Stimulated activated CD4-positive, alpha-beta T cell treated with anti-CD3 and anti-CD28 coated beads, Interleukin-12 subunit alpha, Interleukin-12 subunit beta, amount 100 ng/mL, for 24 hours (primary cell): ENCODE measurements at places on chromosomes 16 and 17.

- DNase-seq: no peak
These were observed 84.1 kb upstream of the TOB1 start for GRCh38 chr17:50949989-50950877.

DNA sequence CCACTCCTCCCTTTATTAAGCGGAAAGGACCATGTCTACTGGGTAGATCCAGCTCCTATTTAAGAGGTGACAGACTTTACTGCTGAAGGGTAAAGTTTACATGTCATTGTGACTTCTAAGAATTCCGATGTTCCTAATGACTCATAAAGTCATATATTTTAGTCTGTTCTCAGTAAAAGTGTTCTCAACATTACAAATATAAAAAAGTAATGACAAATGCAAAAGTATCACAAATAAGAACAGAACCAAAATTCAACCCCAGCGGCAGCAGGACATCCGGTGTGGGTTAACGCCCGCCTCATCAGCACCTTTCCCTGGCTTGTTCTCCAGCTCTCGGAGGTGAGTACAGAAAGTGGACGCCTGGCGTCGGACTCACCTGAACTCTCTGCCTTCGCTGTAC is 6.8 kb downstream of the AXIN1 start:
- no peak for DNase-seq

DNA sequence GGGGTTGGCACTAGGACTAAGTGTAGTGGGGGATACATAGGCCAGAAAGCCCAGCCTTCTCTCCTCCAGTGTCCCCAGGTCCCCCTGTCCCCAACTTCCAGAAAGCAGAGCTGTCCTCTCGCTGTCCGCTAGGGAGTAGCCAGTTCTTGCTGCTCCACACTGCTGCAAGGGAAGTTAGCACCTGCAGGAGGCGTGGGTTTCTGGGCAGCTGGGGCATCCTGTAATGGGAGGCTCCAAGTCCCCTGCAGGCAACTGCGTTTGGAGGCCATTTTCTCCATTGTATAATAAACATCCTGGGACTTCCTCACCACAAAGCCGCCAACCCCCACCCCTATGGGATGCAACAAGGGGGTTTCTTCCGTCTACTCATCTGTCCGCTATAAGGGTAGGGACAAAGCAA is 1.7 kb downstream of the RPRML start:
- DNase-seq: no peak

DNA sequence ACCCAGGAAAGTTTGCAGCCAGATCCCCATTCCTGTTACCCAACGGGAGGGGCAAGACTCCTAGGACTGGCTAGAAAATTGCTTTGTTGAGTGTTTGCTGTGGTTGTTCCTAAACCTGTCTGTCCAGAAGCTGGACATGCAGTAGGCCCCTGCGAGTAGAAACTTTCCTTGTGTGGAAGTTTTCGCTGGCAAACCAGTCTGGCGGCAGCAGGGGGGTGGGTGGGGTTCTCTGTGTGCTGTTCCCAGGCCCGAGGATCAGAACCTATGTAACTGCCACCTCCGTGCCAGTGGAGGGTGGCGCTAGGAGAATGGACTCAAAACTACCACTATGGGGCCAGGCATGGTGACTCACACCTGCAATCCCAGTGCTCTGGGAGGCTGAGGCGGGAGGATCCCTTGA is 9.2 kb downstream of the SGSM2 start:
- no peak for DNase-seq

GRCh38 chr16:26911436-26911835 is 155.3 kb upstream of the C16orf82 start:
- DNase-seq: no peak

DNA sequence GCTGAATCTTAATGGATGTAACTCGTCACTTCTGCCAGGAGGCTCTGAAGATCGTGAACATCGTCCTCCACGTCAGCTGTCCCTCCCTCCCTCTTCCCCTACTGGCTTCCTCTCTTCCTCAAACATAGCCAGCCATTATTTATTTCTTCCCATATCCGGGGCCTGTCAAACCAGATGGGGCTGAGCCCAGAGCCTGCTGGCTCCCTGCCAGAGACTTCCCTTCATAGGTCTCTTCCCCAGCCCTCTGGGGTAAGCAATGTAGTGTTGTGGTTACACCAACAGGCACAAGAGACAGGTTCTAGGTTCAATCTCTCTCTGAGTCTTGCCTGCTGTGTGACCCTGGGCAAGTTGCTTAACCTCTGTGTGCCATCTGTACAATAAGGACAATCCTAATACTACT is 40.1 kb upstream of the ZFP90 start:
- DNase-seq: no peak

DNA sequence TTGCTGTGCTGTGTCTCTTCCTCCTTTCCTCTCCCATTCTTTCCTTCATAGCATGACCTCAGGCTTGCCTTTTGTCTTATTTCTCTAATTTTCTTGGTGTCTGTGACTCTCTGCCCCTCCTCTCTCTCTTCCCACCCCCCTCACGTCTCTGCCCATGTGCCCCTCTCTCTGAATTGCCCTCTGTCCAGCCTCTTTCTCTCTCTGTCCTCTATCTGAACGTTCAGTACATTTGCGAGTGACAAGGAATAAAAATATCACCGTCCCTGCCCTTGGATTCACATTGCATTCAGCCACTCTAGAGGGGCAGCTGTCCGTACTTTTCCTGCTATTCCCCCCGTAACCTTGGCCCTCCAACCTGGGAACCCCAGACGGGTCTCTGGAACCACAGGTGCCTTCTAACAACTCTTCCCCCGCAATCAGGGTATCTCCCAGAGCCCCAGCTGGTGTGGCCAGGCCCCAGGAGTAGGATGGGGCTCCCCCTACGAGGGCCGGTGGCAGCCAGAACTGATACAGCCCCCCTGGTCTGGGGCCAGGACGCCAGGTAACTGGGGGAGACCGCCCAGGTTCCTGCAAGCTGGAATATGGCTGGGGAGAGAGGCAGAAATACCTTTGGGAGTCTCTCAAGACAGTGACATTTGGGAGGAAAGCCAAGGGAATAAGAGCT is 1.8 kb downstream of the KIF1C start:
- no peak for DNase-seq

DNA sequence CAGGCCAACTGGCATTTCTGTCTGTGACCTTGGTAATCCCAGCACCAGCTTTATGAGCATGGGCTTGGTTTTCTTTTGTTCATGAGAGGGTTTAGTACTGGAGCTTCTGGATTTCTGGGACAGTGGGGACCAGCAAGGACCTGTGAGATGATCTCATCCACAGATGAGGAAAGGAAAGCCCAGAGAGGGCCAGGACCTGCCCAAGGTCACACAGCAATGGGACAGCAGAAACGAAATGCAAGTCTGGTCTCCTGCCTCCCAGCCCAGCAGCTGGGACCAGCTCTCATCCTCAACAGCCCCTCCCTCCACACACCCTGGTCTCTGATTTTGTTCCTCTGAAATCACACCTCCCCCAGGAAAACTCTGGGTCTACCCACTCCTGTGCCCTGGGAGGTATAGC is 7.2 kb downstream of the SPPL2C start:
- DNase-seq: no peak

GRCh38 chr17:73414171-73414955 is 102.6 kb upstream of the CDC42EP4 start:
- DNase-seq: no peak

GRCh38 chr16:55754056-55754455 is 78.8 kb downstream of the CES1 start:
- no peak for DNase-seq

GRCh38 chr16:50742576-50743200 is 802 bp downstream of the CYLD start:
- DNase-seq: no peak

- peak; percentile 40 for DNase-seq
These were observed 47.2 kb downstream of the HOXB1 start for GRCh38 chr17:48483471-48484131.

GRCh38 chr17:81412490-81413093 is 17.3 kb downstream of the BAHCC1 start:
- DNase-seq: peak; percentile 51

DNA sequence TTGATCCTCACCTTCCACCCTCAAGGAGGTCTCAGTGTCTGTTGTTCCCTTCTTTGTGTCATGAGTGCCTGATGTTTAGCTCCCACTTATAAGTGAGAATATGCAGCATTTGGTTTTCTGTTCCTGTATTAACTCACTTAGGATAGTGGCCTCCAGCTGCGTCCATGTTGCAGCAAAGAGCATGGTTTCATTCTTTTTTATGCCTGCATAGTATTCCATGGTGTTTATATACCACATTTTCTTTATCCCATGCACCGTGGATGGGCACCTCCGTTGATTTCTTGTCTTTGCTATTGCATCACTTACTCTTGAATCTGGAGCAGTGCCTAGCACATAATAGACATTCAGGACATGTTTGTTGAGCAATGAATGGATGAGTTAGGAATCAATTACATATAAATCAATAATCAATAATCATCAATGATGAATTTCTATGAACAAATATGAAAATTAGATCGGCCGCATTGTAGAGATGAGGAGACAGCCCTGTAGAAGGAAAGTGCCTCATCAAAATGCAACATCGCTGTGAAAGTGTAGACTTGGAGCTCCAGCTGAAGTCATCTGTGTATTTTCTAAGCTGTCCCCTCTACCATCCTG is 129.5 kb downstream of the PRKCB start:
- DNase-seq: no peak

DNA sequence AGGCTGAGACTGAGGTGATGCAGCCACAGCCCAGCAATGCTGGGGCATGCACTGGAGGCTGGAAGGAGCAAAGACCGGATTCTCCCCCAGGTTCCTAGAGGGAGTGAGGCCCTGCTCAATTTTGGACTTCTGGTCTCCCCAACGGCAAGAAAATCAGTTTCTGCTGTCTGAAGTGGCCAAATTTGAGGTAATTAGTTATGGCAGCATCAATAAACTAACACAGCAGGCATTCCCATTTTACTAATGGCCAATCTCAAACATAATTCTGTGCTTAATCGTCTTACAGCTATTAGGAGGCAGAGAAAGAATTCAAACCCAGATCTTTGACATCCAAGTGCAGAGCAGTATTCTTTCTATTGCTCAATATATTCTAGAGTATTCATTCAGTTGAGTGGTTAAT is 16.2 kb downstream of the NETO2 start:
- DNase-seq: no peak

GRCh38 chr16:83648347-83648746 is 159.4 kb upstream of the HSBP1 start:
- DNase-seq: no peak

GRCh38 chr17:48263731-48264035 is 156.1 kb downstream of the SNX11 start:
- no peak for DNase-seq
